Heart right ventricle (tissue), 16 donors: ENCODE measurements at places on chromosomes 7 and 10. TPM values are rescaled to one million over a fixed set of nuclear protein-coding genes. Genes with fewer than 3 reads are reported as not detected.

GRCh38 chr10:43371418-43371817 is at the start of gene FXYD4:
FXYD4 (plus strand) TSS chr10:43371636; CDS start chr10:43373747, 2,111 bp downstream.
- H3K4me3 ChIP-seq: no peak within 1 kb of the TSS
- no peaks in the 10 kb centered on the region for H3K4me1 ChIP-seq
- no peak for DNase-seq
- H3K27me3 ChIP-seq: no peaks in the 10 kb centered on the region
- H3K36me3 ChIP-seq: no peaks in the 10 kb centered on the region

DNA sequence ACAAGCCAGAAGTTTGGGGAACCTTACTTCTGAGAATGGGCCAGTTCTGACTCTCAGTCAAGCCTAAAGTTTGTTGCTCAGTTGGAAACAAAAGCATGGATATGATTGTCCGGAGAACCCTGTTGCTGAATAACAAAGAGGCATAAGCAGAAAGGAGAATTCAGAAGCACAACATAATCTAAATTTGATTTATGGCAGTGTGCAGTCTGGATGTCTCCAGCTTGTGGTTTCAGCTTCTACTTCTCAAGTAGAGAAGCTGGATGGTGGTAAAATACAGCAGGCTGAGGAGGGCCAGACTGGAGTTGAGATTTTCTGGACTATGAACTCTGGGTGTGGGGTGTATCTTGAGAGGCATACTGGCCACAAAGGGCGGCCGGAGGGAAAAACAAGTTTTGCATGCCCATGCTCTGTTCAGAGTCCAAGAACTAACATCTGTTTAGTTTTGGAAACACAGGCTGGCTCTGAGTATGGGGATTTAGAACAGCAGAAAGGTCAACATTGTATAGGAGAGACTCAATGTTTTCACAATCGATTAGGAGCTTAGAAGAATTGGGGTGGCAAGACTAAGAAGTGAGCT is 592.9 kb downstream of the CNTNAP2 start:
- no peaks in the 10 kb centered on the region for H3K4me1 ChIP-seq
- no peaks in the 10 kb centered on the region for H3K36me3 ChIP-seq
- no peak for DNase-seq

DNA sequence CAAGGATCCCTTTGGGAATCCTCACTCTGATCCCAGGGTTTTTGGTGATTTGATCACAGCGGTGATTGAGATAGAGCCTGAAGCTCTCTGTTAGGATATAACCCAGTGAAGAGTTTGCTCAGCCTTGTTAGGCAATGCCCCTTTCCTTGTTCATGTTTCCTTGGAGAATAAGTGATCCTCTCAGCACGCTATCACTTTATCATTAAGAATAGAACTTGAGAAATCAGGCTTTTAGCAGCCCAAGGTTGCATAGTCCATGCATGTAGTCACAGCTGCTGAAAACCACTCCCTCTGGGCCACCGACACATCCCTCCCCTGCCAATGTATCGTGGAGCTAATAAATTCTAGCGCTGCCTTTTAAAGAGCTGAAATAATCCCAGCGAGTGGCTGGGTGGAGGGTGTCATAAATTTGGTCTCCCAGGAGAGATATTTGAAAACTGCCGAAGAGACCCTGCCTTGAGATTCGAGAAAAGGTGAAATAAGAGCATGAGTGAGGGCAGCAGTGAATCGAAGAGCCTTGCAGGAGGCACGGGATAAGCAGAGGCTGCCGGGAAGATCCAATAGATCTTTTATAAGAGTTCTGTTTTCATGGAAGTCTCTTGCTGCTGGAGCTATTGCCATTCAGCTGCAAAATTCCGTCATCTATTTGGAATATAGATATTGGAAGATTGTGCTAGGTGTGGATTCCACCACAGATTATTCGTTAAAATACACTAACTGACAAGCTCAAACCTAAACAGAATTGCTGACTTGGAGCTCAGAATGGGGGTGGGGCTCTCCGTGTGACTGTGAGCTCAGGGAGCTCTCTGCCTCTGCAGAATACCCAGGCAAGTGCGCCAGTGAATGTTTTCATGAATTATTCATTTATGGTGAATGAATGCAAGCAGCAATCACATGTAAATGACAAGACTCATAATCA is 249.8 kb downstream of the TRIL start:
- no peaks in the 10 kb centered on the region for H3K36me3 ChIP-seq
- no peaks in the 10 kb centered on the region for H3K27me3 ChIP-seq
- no peak overlapping the region for H3K27ac ChIP-seq

- no peaks in the 10 kb centered on the region for H3K4me1 ChIP-seq
- no peak overlapping the region for H3K27ac ChIP-seq
- no peaks in the 10 kb centered on the region for H3K36me3 ChIP-seq
Observed at GRCh38 chr7:44977304-44977958, 1.4 kb downstream of the MYO1G start.

DNA sequence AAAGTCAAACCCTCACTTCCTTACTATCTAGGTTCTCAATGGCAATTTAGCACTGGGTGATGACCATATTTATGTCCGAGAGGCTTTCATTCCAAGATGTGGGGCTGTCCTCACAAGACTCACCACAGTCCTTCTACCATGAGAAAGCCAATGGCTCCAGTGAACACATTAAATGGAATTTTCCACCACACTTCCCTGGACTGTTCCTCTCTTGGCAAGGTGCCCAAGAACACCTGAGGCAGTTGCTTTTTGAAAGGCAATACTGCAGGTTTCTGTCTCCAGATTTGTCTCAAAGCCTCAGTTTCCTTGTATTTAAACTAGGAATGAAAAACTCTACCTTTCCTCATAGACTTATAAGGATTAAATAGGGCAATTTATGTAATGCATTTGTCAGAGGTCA is 24.2 kb downstream of the AFAP1L2 start:
- no peaks in the 10 kb centered on the region for H3K4me1 ChIP-seq
- peak overlapping the region; percentile 37 for H3K27ac ChIP-seq
- no peaks in the 10 kb centered on the region for H3K27me3 ChIP-seq
- no peak for DNase-seq
- H3K4me3 ChIP-seq: no peak overlapping the region

DNA sequence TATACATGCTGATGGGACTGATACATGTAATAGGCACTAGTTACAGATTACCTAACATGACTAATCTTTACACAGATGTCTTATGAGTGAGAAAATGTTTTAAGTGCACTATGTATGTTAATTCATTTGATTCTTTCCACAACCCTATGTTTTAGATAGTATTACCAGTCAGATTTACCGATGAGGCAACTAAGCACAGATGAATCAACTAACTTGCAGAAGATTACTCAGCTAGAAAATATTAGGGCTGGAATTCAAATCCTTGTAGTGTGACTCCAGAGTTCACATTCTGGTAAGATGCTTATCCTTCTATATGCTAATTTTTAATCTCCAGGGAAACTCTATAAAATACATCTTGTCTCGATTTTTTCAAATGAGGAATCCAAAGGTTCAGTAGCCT is 964.9 kb downstream of the REEP3 start:
- DNase-seq: no peak
- H3K36me3 ChIP-seq: no peaks in the 10 kb centered on the region
- H3K27ac ChIP-seq: no peak overlapping the region
- no peaks in the 10 kb centered on the region for H3K27me3 ChIP-seq

- DNase-seq: no peak
- no peaks in the 10 kb centered on the region for H3K27me3 ChIP-seq
- H3K36me3 ChIP-seq: peaks cover 28% of the 10 kb centered on the region
- H3K4me3 ChIP-seq: no peak overlapping the region
- no peak overlapping the region for H3K27ac ChIP-seq
Observed at GRCh38 chr7:37191797-37192196, 256.9 kb downstream of the ELMO1 start.

DNA sequence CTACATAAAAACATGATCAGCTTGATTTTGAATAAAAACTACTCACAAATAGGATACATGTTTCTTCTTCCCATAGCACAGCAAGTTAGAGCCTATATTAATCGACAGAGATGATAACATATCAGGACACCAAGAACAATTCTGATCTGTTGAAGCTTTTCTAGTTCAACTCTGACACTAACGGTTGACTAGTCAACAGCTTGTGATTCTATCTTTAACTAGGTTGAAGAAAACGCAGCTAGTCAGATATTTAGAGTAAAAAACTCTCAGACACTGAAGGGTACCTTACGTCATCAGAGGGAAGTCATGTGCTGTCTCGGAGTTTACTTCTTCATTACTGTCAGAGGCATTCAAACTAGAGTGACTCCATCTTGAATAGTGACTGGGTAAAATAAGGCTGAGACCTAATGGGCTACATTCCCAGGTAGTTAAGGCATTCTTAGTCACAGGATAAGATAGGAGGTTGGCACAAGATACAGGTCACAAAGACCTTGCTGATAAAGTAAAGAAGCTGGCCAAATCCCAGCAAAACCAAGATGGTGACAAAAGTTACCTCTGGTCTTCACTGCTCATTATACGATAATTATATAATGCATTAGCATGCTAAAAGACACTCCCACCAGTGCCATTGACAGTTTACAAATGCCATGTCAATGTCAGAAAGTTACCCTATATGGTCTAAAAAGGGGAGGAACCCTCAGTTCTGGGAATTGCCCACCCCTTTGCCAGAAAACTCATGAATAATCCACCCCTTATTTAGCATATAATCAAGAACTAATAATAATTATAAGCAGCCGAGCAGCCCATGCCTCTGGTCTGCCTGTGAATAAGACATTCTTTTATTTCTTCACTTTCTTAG is 21.3 kb downstream of the CCDC71L start:
- DNase-seq: no peak
- no peaks in the 10 kb centered on the region for H3K27me3 ChIP-seq
- H3K27ac ChIP-seq: no peak overlapping the region
- no peak overlapping the region for H3K4me3 ChIP-seq
- no peaks in the 10 kb centered on the region for H3K36me3 ChIP-seq

DNA sequence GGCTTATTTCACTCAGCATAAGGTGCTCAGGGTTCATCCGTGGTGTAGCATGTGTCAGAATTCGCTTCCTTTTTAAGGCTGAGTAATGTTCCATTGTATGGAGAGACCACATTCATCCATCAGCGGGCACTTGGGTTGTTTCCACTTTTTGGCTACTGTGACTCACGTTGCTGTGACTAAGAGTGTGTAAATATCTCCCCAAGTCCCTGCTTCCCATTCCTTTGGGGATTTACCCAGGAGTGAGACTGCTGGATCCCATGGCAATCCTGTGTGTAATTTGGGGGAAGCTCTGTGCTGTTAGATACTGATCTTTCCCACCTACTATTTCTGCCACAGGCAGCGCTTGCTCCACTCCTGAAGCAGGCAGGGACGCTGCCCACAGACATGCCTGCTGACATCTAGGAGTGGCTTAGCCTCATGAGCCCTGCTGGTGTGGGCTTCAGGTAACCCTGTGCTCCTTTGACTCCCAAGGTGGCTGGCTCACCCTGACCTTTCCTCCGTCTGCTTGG is 346.0 kb downstream of the FRMD4A start:
- DNase-seq: no peak
- no peak overlapping the region for H3K27ac ChIP-seq
- no peaks in the 10 kb centered on the region for H3K27me3 ChIP-seq
- peaks cover 3% of the 10 kb centered on the region for H3K4me1 ChIP-seq
- H3K4me3 ChIP-seq: no peak overlapping the region

GRCh38 chr7:64636386-64636785 is 29.5 kb upstream of the ZNF107 start:
- H3K36me3 ChIP-seq: no peaks in the 10 kb centered on the region
- no peak overlapping the region for H3K4me3 ChIP-seq
- H3K4me1 ChIP-seq: no peaks in the 10 kb centered on the region
- no peak overlapping the region for H3K27ac ChIP-seq
- no peaks in the 10 kb centered on the region for H3K27me3 ChIP-seq

DNA sequence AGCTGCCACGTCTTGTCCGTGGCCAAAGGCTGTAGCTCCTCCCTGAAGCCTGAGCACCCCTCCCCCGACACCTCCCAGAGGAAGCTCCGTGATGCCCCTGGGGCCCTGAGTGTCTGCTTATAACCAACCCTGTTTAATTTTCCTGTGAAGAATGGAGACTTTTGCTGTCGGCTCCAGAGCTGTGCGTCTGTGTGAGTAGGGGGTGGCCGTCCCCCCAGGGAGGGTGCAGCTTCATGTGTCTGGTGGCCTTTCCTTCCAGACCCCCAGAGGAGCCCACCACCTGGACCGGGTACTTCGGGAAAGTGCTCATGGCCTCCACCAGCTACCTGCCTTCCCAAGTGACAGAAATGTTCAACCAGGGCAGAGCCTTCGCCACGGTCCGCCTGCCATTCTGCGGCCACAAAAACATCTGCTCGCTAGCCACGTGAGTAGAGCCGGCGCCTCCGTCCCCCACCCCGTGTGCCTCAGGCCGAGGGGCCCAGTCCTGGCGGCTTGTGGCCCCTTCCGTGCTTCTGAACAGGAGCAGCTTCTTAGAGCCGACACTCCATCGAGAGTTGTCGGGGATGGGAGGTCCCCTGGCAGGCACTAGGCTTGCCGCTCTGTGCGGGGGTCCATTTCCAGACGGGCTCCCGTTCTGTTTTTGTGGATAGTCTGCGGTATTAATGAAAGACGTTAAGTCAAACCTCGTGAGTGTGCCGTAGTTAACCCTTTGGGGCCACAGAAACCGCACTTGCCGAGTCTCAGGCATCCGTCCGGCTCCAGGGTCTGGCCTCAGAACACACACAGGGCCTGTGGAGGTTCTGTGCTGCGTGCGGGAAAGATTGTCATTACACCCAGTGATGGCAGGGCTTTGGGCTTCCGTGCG is 37.1 kb downstream of the WIPI2 start:
- no peak for DNase-seq
- H3K4me1 ChIP-seq: no peaks in the 10 kb centered on the region
- no peaks in the 10 kb centered on the region for H3K27me3 ChIP-seq
- H3K27ac ChIP-seq: no peak overlapping the region

- H3K4me1 ChIP-seq: no peaks in the 10 kb centered on the region
- H3K27ac ChIP-seq: no peak overlapping the region
- H3K4me3 ChIP-seq: no peak overlapping the region
Observed at GRCh38 chr7:92963566-92963965, 127.2 kb upstream of the CDK6 start.

- no peaks in the 10 kb centered on the region for H3K27me3 ChIP-seq
- H3K36me3 ChIP-seq: no peaks in the 10 kb centered on the region
- no peak for DNase-seq
- H3K4me3 ChIP-seq: no peak overlapping the region
- H3K4me1 ChIP-seq: peaks cover 50% of the 10 kb centered on the region
Observed at GRCh38 chr10:49089152-49089551, 26.2 kb downstream of the VSTM4 start.

DNA sequence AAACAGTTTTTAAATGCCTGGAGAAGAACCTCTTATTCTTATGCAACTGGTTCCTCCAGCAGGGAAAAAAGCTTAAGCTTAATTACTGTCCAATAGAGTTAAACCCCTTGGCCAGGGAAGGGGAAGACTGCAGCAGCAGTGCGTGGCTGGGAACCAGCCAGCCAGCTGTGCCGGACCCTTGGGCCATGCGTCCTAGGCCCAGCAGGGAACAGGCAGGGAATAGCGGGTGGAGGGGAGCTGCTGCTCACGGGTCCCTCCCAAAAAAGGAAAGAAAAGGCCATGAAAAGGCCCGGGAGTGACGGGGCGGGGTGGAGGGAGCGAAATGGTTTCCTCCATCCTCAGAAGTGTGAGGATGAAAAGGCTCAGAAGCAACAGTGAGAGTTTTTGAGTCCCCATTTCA is 35.2 kb upstream of the HECW1 start:
- no peak for DNase-seq
- no peak overlapping the region for H3K4me3 ChIP-seq
- H3K4me1 ChIP-seq: no peaks in the 10 kb centered on the region
- H3K27ac ChIP-seq: no peak overlapping the region

The PTPN20 gene
- 16.6 TPM for total RNA-seq

The MEIG1 gene
- total RNA-seq: not detected

The BBIP1 gene
- 25.2 TPM for total RNA-seq

The AKR1C8 gene
- not detected for total RNA-seq

The LIPK gene
- not detected for total RNA-seq

The KCP gene
- 0.12 TPM for total RNA-seq

The ZPBP gene
- total RNA-seq: not detected

The NODAL gene
- total RNA-seq: 0.29 TPM

The SLC26A3 gene
- total RNA-seq: not detected

The CCDC172 gene
- total RNA-seq: not detected
